ENCODE measurements at places on chromosomes 5 and 9. TPM values are rescaled to one million over a fixed set of nuclear protein-coding genes. Genes with fewer than 3 reads are reported as not detected.

Gene ARHGEF28
- 12.0 TPM for total RNA-seq

Gene NIM1K
- total RNA-seq, result 0.07 TPM

DNA sequence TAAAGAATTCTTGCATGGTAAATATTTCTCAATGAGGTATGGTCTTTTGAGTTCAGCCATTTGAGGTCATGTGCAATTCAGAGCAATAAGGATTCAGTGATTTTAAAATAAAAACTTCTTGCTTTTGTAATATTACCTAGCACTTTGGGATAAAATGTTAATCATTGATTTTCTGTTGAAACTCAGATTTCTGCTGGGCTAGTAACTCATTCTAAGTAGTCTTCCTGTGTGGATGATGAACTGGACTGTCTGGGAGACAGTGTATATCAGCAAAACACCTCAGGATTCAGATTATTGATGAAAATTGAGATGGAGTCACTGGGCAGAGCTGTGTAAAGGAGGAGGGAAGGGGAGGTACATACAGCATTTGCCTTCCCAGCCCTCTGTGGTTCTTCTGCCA lies 10.8 kb upstream of the PSAT1 start:
- no peak for DNase-seq

DNA sequence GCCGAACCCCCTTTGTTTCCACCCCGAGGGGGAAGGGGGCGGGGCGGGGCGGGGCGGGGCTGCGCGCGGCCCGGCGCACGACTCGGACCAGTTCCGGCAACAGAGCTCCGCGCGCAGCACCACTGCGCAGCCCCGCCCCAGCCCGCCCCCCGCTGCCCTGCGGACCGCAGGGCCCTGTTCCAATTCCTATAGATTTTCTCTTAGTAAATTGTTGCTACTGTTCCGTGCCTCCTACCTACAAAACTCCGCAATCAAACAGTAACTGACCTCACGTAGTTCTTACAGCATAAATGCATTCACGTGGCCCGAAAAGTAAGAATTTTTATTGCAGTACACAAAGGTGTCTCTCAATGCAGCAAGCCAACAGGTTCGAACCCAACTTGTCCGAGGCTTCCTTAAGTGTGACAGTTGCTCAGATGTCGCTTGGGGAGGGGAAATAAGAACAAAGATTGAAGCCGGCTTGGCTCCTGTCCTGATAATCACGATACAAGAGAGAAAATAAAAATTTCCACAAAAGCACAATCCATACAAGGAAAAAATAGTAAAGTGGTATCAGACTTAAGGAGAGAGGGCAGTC lies 1.2 kb upstream of the RNF38 start:
- no peak for DNase-seq

- DNase-seq, result peak; percentile 88
These were observed 22.2 kb upstream of the CFAP157 start for GRCh38 chr9:127684576-127684975.

Gene KCNV2
- total RNA-seq, result not detected

Gene ASS1
- total RNA-seq, result 4.0 TPM

DNA sequence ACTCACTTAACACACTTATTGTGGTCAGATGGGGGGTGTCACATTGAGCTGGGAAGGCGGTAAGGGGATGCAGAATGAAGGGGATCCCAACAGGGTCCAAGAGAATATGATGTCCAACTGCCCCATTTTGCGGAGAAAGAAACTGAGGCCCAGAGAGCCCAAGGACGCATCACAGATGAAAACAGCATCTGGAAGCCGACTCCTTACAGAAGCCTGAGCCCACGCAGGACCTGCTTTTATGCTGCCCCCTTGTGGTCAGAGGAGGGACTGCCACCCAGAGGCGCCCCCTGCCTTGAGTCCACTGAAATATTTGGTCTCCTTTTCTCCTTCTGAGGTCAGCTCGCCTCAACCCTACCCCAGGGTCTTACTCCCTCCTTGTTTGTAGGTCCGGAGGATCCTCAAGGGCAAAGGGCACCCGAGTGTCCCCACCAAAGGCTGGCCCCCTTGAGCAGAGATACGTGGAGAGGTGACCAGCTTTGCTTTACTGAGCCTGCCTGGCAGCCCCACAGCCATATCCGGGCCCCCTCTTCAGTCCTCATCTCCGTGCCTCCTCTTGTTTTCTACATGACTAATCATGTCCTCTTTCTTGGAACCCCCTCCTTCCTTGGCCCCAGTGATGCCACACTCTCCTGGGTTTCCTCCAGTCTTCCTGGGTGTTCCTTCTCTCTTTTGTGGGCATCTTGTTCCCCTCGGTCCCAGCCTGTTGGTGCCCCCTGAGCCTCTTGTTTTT lies 30.0 kb upstream of the TTLL11 start:
- DNase-seq, result peak; percentile 65

GRCh38 chr9:109426626-109427402 lies 71.3 kb downstream of the PTPN3 start:
- no peak for DNase-seq

- DNase-seq, result no peak
These were observed 76.9 kb downstream of the GHR start for GRCh38 chr5:42500003-42500599.
